ENCODE measurements at places on chromosomes 11 and 22.

- DNase-seq, result no peak
Observed at GRCh38 chr11:72124046-72124445, 11.5 kb upstream of the FOLR3 start.

DNA sequence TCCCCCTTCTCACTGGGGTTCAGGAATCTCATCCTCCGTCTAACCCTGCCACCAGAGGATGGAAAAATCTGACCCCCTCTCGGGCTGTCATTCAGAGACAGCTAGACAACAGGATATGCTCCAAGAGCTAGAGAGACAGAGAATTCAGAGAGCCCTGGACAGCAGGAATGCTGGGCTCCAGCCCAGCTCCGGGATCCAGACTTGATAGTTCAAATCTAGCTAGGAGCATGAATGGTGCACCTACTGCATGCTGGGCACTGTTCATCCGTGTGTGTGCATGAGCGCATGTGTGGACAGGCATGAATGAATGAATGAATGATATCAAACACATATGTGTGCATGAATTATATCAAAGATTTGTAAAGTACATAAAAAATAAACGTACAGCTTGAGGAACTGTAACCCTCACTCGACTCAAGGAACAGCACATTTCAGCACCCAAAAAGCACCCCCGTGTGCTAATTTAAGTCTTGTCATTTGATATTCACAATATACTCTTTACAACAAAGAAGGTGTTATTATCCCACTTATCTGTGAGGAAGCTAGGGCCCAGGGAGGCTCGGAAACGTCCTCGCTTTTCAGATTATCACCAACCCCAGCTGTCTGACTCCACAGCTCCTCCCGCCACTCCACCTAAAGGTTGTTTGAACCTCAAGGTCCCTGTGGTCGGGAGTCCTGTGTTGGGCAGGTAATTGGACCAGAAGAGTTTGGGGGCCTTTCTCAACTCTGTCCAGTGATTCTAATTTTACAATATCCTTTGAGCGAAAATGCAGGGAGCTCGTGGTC is 640 bp upstream of the VSIG10L2 start:
- DNase-seq, result no peak

GRCh38 chr11:27290261-27291050 is 72.6 kb downstream of the CCDC34 start:
- DNase-seq, result no peak

DNA sequence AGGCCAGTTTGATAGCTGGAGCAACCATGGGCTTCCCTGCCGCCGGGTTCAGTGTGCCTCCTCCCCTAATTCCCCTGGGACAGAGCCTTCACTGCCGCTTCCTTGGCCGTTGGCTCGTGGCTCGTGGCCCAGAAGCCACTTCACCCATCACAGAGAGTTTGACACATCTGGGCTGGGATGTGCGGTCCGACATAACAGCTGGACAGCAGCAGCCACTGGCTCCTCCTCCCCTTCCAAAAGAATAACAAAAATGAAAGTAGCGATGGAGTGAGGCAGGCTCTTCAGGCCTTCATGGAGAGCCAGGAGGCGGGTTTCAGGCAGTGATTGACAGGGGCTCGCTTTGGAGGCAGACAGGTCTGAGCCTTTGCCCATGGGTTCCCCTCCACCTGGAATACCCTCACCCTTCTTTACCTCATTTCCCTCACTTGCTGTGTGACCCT is 8.2 kb downstream of the CREB3L1 start:
- no peak for DNase-seq

- no peak for DNase-seq
Observed at GRCh38 chr11:123051634-123052033, 10.3 kb downstream of the HSPA8 start.

GRCh38 chr11:3796346-3796745 is 1.0 kb downstream of the NUP98 start:
- DNase-seq, result no peak

- DNase-seq, result no peak
Observed at GRCh38 chr11:15976433-15977045, 379.8 kb downstream of the SOX6 start.

GRCh38 chr11:17719938-17720795 is 796 bp downstream of the MYOD1 start:
- no peak for DNase-seq

GRCh38 chr22:23606204-23607131 is 25.7 kb downstream of the DRICH1 start:
- no peak for DNase-seq

DNA sequence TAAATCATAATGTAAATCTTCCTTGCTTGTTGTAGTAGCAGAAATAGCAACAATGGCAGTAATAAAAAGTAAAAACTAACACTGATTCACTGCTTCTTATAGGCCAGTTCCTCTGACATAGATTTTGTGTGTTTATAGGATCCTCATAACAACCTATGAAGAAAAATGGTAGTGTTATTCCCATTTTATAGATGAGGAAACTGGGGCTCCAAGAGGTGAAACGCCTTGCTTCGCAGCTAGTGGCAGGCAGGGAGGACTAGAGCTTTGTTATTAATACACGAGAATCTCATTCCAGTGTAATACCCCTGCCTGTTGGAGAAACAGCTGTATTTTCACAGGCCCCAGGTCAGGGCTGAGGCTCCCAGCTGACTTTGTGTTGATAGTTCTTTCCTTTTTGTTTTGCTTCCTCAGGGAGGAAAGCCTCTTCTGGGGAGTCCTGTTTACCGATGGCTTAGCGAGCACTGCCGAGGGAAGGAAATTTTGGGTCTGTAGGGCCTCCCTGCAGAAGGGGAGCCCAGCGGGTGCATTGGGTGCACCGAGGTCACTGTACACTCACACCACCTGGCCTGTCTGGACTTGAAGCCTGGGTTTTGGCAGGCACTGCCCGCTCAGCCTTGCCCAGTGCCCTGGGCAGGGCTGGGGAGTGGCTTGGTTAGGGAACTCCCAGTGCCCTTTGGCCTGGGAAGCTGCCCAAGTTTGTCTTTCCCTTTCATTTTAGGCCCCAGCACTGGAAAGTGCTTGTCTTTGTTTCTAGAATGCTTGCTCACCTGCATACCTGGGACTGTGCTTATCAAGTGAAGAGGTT is 13.5 kb downstream of the KIAA1671 start:
- DNase-seq, result no peak

- DNase-seq, result no peak
Observed at GRCh38 chr22:50600967-50601668, 525 bp downstream of the MAPK8IP2 start.

DNA sequence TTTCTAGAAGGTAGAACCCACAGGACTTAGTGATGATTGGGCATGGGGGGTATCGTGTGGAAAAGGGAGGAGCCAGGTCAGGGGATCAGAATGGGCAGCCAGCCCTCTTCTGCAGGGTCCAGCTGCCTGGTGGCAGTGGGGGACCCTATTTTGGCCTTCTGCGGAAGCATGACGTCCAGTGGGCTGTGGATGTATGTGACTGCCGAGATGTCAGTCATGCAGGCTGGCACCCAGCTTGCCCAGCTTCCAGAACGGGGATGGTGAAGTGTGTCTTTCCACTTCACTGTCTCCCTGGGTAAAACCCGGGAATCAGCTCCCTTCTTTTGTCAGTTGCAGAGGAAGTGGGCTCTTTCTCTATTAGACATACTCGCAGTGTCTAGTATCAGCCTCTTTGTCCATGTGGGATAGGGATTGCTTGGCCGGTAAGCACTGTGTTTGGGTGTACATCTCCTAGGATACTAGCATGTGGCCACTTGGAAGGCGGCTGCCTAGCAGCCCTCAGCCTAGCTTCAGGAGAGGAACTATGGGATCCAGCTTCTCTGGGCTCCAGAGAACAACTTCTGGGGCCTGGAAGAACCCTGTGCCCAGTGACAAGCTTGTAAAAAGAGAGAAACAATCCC is 51.4 kb downstream of the GRIK4 start:
- DNase-seq, result no peak

DNA sequence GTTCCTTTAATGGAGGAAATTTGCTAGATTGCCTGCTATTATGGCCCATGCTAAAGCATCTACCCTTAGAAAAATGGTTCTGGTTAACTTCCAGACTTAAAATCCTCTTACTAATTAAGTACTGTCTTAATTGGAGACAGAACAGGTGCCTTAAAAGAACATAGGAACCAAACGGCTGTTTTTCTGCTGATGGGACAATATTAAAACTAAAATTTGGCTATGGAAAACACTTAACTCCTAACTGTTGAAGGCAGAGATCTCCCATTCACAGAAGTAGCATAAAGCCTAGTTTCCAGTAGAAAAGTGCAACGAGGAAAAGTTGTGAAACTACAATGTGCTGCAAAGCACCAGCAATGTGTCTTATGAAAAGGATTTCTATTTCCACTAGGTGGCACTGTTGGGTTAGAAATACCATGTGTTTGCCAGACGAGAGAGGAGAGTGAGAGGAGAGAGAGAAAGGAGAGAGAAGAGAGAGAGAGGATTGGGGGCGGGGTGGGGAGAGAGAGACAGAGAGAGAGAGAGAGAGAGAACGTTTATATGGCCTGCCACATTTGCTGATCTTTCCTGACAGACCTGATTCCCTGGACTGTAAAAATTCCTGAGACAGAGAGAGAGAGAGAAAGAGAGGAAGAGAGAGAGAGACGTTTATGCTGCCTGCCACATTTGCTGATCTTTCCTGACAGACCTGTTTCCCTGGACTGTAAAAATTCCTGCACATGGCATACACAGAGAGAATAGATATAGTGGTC is 51.5 kb downstream of the FAM181B start:
- DNase-seq, result no peak

DNA sequence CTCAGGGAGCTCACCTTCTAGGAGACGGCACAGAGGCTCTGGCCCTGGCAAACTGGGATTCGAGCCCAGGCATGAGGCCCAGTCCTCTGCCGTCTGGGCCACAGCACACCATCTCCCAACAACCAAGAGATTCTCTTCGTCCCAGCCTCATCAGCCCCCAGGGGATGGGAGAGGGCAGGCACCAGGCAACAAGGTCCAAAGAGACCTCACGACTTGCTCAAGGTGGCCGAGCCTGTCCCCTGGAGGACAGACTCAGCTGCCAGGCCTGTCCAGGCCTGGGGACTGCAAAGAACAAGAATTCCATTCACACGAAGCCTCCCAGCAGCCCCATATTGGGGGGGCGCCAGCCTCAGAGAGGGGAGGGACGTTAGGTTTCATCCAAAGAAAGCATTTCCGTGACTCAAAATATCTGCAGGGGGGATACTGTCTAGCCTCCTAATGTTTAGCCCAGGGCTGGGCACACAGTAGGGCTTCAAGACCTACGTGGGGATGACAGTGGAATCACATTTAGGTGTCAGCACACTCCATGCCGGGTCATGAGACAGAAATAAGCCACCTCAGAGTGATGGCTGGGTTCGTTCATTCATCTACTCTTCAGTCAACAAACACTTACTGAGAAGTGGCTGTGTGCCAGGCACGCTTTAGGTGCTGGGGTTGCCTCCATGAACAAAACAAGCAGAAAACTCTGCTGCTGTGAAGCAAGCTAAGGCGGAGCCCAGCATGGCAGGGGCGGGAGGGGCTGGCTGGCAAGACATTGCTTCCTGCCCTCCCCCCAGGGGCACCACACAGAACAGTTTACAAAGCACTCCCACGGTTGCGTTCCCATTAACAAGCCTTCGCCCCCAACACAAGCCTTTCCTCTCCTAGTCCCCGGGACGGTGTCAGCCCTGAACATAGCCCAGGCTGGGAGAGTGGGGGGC is 1.2 kb downstream of the CARNS1 start:
- no peak for DNase-seq

- DNase-seq, result no peak
Observed at GRCh38 chr22:22375576-22376351, 131.2 kb downstream of the VPREB1 start.

GRCh38 chr11:72036687-72037086 is 38.0 kb downstream of the IL18BP start:
- DNase-seq, result no peak

DNA sequence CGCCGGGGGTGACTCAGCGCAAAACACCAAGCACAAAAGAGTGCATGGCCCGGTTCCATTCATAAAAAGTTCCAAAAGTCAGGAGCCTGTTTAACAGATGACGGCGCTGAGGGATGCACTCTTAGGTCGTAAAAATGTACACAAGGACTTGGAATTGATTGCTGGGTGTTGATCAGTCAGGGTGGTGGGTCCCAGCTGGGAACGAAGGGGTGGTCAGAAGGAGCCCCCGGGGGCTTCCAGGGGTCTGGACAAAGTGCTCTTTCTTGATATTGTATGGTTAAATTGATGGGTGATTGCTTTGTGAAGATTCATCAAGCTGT is 20.7 kb downstream of the IFITM10 start:
- no peak for DNase-seq

DNA sequence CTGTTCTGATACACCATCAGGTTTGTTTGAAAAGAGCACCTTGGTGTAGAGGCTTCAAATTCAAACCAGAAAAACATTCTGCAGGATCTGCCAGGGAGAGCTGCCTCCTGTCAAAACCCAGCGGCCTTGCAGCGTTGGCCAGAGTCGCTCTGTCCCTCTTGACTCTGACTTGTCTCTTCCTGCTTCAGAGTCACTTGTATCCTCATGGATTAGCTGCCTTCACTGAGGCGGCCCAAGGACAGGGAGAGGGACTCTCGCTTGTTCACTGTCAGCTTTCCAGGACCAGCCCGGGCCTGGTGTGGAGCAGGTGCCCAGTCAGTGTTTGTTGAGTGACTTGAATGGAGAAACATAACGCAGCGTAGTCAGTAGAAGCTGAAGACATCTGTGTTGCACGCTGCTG is 18.0 kb downstream of the TBC1D22A start:
- no peak for DNase-seq

- DNase-seq, result no peak
Observed at GRCh38 chr22:42562684-42563083, 8.9 kb downstream of the SERHL2 start.

GRCh38 chr11:95517453-95517852 is 272.1 kb downstream of the FAM76B start:
- DNase-seq, result no peak

DNA sequence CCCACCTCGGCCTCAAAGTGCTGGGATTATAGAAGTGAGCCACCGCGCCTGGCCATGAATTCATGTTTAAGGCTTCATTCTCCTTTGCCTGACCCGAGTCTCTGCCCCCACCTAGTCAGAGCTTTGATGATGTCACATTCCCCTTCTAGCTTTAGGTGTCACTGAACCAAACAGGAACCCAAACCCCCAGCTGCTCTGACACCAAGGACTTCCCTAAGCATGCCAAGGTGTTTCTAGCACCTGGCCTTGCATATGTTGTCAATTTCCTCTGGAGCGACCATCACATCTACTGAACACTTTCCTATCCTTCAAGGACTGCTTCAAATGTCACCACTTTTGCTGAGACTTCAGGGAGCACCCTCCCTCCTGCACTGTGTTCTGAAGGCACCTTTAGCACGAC is 2.3 kb downstream of the F2 start:
- no peak for DNase-seq

- DNase-seq, result no peak
Observed at GRCh38 chr11:64124147-64124546, 41.8 kb downstream of the MACROD1 start.

- DNase-seq, result no peak
Observed at GRCh38 chr11:13009476-13009920, 382 bp downstream of the RASSF10 start.

DNA sequence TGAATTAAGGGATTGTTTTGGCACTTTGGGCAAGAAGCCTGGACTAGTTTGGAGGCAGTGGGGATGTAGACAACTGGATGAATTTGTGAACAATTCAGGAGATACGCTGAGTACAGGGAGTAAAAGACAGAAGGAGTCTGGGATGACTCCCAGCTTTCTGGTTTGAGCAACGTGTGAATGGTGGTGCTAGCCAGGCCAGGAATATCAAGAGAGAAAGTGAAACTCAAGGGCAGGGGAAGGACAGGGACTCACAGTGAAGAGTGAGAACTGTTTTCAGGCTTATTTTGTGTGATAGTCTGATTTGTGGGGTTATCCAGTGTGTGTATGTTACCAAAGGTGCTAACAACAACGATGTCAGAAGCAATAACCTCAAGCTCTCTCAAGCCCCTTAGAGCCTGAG is 15.9 kb downstream of the CHRM1 start:
- DNase-seq, result no peak
